A549 treated with AZD2906 at 1 μM for 4 hours (cell line): ENCODE measurements at places on chromosomes 2 and 18. TPM values are rescaled to one million over a fixed set of nuclear protein-coding genes. Genes with fewer than 3 reads are reported as not detected.

Gene POMC
- total RNA-seq: 0.06 TPM in 1 of 5 replicates, not detected in the others

Gene TTR
- 0.27 to 0.42 TPM (median 0.30 TPM) in 3 of 5 replicates, not detected in the others for total RNA-seq

Gene SCN7A
- total RNA-seq: not detected in 5 replicates

Gene SLC9A2
- total RNA-seq: 2.9 to 3.0 TPM (median 3.0 TPM) in 5 replicates

Gene IFIH1
- 0.71 to 1.1 TPM (median 0.94 TPM) in 5 replicates for total RNA-seq
